Fibroblast of the conjunctiva (primary cell): ENCODE measurements at places on chromosomes 2 and 18.

DNA sequence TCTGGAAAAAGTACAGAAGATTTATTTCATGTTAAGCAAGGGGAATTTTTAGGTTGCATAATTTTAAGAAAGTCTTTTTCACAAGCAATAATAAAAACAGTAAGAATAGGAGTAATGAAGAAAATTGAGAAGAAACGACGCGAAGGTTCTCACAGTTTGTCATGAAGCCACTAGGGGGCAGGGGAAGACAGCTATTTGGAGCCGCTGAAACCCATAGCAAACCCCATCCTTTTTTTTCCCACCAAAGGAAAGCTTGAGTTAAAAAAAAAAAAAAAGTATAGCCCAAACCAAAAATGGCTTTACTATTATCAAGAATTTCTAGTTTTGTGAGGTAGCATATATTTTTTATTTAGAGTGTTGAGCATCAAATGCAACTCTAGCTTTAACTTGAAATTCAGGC, 300.9 kb downstream of the PHLPP1 start:
- DNase-seq, result peak; percentile 51

DNA sequence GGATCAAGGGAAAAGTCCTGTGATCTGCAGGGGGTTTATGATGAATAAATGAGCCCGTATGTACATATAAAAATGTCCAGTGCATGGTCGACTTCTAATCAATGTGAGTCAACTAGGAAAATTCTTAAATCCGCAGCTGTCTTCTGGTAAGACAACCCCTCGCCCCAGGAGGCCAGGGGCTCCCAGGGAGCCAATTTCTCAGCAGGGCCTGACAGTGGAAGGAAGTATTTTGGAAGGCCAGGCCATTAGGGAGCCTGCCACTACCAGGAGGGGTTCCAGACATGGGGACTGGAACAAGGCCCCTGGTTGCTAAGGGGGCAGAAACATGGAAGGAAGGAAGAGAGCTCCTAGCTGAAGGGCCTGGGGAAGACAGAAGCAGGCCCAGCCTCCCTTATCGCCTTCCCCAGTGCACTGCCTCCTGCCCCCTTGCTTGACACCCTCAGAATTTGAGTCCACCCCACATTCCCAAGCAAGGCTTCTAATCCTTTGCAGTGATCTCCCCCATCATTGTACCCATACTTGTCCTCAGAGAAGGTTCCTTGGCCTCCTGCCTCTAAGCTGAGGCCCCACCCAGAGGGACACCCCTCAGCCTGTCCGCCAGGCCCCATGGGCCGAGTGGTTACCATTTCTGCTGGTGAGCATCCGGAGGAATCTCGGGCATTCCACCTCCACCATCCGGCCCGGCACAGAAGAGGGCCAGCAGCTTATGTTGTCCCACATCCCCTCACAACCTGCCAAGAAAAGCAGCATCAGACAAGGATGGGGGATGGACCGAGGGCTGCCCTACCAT, 45.9 kb downstream of the SCTR start:
- DNase-seq, result no peak

DNA sequence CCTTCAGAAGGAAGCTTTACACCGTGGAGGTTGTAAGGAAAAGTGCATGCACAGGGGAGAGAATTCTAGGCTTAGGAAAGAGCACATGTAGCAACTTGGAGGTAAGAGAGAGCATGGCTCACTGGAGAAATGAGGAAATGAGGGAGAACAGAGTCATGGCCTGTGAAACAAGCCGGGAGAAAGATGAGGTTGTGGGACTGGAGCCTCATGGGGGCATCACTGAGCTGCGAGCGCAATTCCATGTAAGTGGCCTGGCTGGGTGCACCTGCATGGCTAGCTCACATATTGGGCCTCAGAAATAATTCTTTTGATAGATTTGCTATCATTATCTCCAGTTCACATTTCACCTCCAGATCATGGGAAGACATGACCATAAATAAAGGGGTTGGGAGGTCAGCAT, 785.5 kb upstream of the RAB6C start:
- DNase-seq, result no peak

DNA sequence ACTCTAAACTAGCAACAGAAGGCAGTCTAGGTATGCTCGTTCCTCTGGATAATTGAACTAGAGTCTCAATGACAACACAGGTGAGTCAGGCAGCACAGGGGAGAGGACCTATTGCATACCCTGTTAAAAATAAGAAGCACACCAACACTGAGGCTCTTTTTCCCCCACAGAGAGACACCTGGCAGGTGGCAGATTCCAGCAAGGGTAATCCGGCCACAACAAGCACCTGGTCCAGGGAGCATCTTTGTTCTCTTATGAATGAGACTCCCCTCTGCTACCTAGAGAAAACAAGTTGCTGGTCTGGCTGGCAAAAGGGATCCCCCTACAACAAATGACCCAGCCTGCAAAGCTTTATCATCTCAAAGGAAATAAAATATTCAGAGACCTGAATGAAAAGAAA, 508.9 kb upstream of the POU3F3 start:
- DNase-seq, result no peak

DNA sequence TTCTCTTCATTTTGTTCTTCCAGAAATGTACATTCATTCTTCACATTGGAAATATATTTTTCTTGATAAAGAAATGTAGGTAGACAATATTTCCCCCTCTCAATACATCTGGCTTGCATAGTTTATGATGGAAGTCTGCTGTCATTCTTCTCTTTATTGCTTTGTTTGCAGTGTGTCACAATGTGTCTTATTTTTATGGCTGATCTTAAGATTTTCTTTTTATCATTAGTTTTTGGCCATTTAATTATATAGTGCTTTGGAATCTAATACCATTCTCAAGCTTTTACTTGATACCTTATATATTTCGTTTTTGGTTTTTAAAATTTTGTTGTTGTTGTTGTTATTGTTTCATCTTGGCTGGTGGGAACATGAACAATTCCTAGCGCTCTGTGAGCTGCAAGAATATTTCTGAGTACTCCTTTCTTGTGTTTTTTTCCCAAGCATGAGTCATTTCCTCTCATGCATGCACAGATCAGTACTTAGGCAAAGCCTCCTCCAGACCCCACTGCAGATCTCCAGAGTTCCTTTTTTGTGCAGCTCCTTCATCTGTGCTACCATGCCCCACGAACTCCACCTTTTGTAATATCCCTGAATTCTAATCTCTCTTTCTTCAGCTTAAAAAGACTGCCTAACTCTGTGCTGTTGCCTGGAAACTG, 13.7 kb upstream of the MMADHC start:
- DNase-seq, result no peak

DNA sequence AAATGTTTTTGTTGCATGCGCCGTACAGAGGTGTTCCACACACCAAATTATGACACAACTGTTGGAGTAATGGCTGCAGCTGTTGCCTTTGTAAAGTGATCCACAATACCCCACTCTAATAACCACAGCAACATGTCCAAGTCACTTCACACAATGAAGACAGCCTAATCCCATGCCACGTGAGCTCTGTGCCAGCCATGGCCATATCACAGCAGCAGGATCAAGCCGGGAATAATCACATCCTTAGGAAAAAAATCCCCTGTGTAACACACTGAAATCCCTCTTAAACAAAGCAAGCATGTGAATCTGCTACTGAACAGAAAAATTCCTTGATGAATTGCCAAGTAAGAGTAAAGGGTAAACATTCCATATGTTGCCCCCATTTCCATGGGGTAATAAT, 179.5 kb upstream of the PARD3B start:
- DNase-seq, result no peak

- DNase-seq, result no peak
Measured at GRCh38 chr2:6008726-6009125, 316.5 kb downstream of the SOX11 start.

- DNase-seq, result no peak
Measured at GRCh38 chr2:54271843-54272627, 16.0 kb upstream of the TSPYL6 start.
